ENCODE measurements at places on chromosomes 7 and 10.

DNA sequence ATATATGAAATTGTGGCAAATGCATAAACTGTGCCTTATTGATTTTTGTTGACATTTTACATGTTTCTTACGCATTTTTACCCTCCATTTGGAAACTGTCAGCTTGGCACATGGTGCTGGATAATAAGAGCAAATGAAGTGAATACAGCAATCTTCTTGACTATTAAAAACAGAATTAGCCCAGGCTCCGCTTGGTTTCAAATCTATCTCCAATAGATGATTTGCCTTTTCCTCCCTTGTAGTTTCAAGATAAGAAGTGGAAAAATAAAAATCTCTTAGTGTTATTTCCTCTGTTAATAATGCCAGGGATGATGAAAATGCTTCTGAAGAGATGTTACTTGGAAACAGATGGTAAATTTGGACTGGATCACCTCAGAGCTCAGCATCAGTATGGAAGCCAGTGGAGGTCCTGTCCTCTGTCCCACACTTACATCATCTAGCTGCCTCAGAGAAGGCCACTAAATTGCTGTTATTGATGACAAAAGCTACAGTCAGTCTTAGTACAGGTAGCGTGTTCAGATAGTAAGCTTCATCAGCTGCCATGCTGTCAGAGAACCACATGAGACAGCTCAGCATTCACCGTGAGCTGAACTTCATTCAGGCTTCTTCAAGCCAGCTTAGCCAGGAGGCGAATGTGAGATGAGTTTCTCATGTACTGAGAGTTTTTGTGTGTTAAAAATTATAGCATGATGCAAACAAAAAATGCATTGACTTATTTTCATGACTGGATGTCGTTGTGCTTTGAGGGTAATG is 246.8 kb downstream of the CELF2 start:
- DNase-seq = no peak

- DNase-seq = no peak
Observed at GRCh38 chr10:64873088-64873487, 1351.9 kb downstream of the REEP3 start.

DNA sequence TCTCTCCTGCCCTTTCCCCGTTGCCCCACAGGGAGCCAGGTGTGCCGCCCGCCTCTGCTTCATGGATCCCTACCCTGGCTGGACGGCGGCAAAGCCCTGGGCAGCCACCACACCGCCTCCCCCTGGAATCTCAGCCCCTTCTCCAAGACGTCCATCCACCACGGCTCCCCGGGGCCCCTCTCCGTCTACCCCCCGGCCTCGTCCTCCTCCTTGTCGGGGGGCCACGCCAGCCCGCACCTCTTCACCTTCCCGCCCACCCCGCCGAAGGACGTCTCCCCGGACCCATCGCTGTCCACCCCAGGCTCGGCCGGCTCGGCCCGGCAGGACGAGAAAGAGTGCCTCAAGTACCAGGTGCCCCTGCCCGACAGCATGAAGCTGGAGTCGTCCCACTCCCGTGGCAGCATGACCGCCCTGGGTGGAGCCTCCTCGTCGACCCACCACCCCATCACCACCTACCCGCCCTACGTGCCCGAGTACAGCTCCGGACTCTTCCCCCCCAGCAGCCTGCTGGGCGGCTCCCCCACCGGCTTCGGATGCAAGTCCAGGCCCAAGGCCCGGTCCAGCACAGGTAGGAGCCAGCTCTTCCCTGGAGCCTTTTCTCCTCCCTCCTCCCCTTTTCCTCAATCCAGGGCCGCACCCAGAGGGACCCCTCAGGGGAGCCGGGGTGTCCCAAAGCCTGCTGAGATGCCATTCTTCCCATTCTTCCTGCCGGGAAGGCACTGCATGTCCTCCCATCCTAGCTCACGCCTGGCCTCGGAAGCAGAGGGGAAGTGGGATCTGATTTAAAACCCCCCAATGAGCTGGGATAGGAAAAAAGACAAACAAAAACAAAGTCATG is 4.0 kb downstream of the GATA3 start:
- no peak for DNase-seq

DNA sequence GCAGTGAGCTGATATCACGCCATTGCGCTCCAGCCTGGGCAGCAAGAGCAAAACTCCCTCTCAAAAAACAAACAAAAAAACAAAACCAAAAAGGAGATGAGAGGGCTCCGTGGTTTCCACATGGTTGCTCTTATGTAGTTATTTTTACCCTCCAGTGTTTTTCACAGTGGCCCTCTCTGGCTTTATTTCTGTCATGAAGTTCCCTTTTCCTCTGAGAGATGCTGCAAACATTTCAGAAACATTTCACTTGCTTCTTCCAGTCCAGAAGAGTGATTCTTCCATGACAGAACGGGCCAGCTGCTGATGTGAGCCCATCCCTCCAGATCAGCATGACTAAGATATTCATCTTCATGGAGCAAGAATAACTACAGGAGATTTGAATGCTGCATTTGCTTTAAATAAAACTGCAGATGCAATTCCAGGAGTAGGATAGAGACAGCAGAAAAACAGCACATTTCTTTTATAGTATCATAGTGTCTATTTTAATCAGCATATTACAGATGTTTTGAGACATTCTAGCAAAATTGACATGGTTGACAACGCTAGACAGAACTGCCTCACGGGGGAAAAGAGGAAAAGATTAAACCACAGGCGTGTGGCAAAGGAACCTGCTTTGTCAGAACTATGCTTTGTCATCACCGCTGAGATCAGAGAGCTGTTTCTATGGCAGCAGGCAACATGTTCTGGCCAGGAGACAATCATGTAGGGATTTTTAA is 40.3 kb downstream of the NRCAM start:
- DNase-seq = peak; percentile 28

- DNase-seq = no peak
Observed at GRCh38 chr7:44325811-44326241, 432 bp upstream of the CAMK2B start.

GRCh38 chr7:137417464-137417863 is 73.9 kb upstream of the PTN start:
- DNase-seq = no peak

GRCh38 chr10:58143944-58144343 is 123.8 kb downstream of the IPMK start:
- DNase-seq = no peak

- no peak for DNase-seq
Observed at GRCh38 chr7:68176974-68177373, 1180.3 kb downstream of the TYW1 start.

DNA sequence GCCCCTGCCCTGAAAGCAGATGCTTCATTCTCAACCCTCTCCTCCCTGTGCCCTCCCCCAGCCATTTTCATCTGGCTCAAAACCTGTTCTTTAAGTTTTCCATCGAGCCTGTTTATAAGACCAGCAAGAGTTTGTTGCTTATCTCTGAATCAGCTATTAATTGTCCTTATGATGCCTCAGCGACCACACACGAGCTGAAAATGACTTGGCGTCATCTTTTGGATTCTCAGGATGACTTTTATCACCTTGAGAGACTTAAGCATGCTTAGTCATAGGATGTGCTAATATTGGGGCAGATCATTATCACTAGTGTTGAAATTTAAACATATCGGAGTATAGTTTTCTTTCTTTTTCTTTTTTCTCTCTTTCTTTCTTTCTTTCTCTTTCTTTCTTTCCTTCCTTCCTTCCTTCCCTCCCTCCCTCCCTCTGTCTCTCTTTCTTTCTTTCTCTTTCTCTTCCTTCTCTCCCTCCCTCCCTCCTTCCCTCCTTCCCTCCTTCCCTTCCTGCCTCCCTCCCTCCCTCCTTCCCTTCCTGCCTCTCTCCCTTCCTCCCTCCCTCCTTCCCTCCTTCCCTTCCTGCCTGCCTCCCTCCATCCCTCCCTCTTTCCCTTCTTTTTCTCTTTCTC is 184.5 kb downstream of the PHTF2 start:
- no peak for DNase-seq

- no peak for DNase-seq
Observed at GRCh38 chr10:97861924-97862323, 12.3 kb downstream of the GOLGA7B start.

GRCh38 chr7:138316421-138317043 is 143.5 kb upstream of the TRIM24 start:
- DNase-seq = no peak

- no peak for DNase-seq
Observed at GRCh38 chr10:111319866-111320265, 243.0 kb downstream of the ADRA2A start.

GRCh38 chr10:60433684-60434083 is 44.0 kb upstream of the ANK3 start:
- no peak for DNase-seq

DNA sequence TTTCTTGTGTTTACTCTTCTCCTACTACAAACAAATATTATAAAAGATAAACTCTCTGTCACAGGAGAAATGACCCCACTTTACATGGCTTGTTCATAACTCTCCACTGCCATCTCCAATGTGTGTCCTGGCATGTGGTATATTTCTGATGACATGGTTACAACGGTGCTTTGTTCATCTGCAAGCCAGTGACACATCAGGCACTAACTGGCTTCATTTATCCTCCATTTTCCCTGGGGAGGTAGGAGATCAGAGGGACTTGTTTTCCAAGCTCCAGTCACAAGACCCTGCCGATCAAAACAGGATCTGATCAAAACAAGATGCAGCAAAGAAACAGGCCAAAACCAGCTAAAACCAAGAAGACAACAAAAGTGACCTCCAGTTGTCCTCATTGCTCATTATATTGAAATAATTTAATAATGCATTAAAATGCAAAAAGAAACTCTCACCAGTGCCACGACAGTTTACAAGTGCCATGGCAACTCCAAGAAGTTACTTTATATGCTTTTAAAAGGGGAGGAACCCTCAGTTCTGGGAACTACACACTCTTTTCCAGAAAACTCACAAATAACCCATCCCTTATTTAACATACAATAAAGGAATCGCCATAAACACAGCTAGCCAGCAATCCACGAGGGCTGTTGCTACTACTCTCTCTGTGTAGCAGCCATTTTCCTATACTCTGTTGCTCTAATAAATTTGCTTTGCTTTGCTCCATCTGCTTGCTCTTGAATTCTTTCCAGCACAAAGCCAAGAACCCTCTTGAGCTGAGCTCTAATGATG is 224.2 kb downstream of the XPNPEP1 start:
- DNase-seq = no peak

All from activated CD8-positive, alpha-beta memory T cell treated with anti-CD3 and anti-CD28 coated beads, Interleukin-2, amount 50 U/mL, for 4 hours (primary cell).